Stimulated activated CD8-positive, alpha-beta memory T cell treated with anti-CD3 and anti-CD28 coated beads, Interleukin-15, amount 100 ng/mL, for 24 hours (primary cell): ENCODE measurements at places on chromosomes 2 and 18.

DNA sequence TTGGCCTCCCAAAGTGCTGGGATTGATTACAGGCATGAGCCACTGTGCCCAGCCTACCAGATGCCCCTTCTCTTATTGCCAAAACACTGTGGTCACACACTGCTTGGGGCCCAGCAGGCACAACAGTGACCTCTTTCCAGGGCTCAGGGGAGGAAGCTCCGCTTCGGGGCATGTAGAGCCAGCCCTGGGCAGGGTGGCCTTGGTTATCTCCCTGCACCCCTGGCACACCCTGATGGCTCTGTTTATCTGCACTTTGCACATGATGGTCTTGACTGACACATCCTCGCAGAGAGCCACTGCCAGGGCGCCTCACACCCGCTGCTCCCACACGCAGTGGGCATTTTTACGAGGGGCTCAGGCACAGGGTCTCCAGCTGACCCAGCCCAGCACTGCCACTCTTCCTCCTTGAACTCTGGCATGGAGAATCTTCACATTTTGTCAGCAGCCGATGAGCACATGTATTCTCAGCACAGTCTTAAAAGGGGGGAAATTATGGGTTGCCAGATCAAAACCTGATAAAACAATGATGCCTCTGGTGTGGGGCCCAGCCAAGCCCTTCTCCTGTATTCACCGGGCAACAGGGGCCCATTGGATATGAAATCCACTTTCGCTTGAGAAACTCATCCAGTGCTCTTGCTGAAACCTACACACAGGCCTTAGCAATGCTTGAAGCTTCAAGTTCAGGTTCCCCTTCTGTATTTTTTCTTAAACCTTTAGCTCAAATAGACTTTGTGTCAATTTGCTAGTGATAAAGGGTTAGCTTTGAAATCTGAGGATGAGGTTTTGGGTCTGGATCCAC lies 5.9 kb downstream of the GYPC start:
- no peak for DNase-seq

- DNase-seq, result no peak
Observed at GRCh38 chr2:126635736-126636135, 20.2 kb upstream of the GYPC start.

GRCh38 chr2:52970642-52971041 lies 797.0 kb upstream of the CHAC2 start:
- DNase-seq, result no peak

- DNase-seq, result no peak
Observed at GRCh38 chr2:168241208-168241607, 6.2 kb downstream of the STK39 start.

DNA sequence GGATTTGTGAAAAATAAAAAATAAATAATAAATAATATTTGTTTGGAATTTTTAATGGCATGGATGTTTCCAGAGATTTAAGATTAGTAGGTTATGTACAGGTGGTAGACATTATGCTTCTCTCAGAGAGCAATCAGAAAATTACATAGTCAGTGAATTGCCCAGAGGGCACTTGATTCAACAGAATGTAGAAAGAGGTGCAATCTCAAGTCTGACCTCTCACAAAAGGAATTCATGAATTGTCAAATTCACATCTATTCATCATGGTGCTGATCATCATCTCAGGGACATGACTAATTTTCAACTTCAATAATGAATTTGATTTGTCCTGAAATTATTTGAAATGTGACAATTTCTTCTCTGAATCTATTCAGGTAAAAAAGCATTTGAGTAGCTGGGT lies 172.5 kb downstream of the PDE11A start:
- no peak for DNase-seq

DNA sequence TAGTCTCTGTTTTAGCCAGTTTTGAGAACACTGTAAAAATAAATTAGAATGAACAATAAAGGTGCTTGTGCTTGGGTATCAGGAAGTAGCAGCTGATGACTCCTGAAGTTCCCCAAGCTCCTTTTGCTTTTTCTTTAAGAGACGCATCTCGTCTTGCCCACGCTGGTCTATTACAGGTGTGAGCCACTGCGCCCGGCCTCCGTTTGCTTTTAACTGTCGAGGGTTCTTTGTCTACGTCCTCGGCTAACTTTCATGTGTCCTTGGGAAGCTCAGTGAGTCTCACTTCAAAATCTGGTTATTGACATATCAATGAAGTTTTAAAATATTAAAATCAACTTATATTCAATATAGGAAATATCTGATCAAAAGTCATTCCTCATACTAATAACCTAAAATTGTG lies 246.5 kb downstream of the FBXO15 start:
- no peak for DNase-seq

DNA sequence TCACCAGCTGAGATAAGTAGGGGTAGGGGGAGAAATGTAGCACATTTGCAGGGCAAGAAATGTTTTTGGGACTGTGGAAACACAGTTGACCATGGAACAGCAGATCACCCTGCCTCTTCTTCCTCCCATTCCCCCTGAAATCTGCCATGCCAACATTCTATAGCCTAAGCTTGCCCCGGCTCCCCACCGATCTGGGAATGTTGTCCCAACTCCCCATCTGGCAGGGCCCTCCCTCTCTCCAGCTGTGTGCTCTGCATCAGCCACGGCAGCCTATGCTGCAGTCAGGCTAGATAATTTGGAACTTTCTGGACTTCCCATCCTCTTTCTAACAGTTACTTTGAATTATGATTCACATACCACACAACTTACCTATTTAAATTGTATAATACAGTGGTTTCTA lies 425.1 kb upstream of the RAB6C start:
- DNase-seq, result no peak

DNA sequence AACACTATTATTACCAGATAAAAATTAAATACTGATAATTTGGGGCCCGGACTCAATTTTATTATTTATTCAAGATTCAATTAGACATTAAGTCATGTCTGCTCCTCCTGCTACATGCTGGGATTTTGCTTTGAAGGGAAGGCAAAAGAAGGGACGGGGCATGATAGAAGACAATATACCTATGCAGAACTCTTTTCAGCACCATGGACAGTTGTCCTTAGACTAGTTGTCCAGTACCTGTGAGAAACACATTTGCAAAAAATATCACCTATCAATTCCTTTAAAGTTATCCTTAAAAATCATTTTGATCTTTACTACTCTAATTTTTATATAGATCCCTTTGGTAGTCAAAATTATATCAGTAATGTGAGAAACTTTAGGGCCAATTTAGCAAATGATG lies 100.2 kb upstream of the SULT1C3 start:
- DNase-seq, result no peak

- DNase-seq, result no peak
Observed at GRCh38 chr2:9258953-9259399, 52.4 kb downstream of the ASAP2 start.

- DNase-seq, result no peak
Observed at GRCh38 chr2:210169516-210170195, 1.6 kb downstream of the KANSL1L start.

- no peak for DNase-seq
Observed at GRCh38 chr2:188976545-188977268, 2.5 kb downstream of the COL3A1 start.
